ENCODE measurements at places on chromosomes 3 and 15.

DNA sequence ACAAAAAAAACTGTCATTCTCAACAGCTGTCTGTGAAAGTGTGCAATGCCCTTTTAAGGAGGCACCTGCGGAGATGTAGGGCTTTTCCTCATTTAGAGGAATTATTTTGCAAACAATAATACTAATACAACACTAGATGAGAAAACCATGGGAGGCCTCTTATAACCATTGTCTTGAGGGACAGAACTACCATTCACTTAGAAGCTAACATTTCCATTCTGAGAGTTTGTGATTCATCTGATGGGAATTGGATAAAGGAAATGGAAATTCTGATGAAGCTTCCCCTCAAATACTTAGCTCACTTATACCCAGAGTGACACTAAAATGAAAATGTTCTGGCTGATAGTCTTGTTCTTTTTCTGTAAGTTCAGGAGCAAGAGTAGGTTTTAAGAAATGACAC is 147.7 kb downstream of the CADPS start:
- DNase-seq, result no peak

DNA sequence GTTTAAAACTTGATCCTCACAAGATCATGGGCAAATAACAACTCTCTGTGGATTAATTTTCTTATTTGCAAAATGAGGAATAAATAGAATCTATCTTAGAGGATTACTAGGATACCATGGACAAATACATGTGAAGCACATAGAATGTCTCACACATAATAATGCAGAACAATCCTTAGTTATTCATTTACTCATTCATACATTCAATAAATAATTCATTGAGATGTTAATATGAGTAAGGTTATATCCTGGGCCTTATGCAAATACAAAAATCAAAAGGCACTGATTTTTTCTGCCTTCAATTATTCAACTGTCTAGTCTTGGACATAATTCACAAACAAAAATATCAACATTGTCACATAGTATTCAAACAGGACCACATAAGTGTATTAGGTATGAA is 654.1 kb downstream of the MECOM start:
- DNase-seq, result no peak

DNA sequence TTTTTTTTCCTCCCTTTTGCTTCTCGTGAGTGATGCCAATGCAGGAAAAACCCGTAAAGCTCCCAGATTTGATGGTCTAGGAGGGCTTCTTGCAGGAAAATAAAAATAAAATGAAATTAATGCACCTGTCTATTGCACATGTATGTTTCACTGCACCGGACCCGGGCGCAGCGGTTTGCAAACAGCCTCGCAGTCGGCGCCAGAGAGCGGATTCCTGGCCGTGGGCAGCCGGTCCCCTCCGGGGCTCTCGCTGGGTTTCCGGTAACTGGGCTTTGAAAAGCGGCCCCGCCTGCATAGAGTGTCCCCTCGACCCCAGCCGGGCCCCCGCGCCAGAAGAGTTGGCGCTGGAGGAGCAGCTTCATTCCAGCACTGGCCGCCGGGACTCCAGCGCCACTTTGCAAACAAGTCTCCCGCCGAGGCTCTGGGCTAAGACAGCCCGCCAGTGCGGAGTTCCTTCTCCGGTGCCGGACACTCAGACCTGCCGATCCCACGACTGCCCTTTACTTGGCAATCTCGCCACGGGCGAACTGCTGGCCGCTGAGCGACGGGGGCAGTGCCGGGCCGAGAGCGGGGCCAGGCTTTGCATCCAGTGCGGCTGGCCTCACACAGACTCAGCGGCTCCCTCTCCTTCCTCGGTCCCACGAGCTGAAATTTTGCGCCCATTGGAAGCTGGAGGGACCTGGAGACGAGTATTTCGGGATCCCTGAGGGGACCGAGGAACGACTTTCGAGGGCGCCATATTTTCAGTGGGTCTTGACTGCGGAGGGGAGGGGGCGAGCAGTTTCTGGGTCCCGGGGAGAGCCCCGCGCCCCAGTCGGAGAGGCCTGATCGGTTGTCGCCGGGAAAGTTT is 225.9 kb upstream of the C2CD4B start:
- DNase-seq, result peak; percentile 32

DNA sequence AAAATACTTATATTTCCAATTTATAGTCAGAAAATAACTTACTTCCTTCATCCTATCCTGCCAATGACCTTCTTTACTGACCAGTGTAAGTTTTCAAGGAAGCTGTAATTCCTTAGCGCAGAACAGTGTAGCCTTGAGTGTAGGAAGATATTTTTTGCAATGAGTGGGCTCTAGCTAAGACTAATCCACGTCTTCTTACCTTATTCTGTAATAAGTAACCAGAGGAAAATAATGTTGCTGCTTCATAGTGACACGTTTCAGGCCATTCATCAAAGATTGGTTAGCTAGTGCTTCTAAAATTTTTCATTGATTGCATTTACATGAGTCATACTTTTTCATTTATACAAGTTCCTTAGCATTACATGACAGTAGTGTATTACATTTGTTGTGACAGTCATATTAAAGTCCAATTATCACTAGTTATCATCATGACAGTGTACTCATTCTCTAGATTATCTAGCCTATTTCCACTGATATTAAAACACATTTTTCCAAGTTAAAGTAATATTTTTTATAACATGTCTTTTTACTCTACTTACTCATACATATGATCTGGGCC is 403.8 kb upstream of the EPHA3 start:
- no peak for DNase-seq

- DNase-seq, result no peak
These were observed 364.5 kb upstream of the EPHA3 start for GRCh38 chr3:88742674-88743507.

- DNase-seq, result no peak
These were observed 180.7 kb downstream of the SLCO3A1 start for GRCh38 chr15:92034227-92034626.

DNA sequence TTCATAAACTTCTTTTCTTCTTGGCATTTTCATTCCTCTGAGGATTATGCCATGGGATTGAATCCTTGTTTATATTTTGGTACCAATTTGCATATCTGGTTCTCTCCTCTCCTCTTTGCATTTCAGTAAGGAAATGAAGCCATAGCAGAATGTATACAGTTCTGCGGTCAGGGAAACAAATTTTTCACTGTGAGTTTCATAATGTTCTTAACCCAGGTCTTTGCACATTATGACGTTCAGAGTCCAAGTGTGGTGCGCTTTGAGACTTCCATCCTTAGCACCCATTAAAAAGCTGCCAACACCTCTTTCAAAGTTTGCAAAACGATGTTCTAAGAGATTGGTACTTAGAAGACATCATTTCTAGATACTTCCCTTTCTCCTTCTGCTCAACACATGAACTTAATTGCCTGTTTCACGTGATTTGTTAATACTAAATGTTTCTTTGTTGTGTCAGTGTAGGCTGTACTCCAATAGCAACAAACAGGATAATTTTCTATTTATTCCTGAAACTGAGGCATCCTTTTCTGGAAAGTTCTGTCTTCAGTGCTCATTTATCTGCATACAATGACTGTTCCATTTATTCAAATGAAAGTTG is 953.1 kb upstream of the NR2F2 start:
- no peak for DNase-seq

- DNase-seq, result peak; percentile 97
These were observed at the start of gene WDR5B for GRCh38 chr3:122415762-122416654. Gene WDR5B, minus strand, starts transcription at chr3:122416062. Its CDS starts 534 bp downstream, at chr3:122415528.

DNA sequence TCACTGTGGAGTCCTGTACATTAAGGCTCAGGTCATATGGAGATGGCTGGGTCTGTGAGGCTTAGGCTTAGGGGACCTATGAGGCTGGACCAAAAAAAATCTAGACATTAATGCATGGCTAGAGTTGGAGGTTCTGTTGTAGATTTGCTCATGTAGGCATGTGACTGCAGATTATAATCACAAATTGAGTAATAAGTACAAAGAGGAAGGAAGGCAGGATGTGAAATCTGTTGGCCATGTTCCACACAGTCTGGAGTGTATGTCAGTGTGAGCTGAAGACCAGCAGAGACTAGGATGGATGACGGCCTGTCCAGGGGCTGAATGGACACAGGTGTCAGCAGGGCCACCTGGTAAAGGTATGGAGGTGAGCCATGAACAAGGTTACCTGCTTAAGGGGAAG is at the start of gene ST3GAL6:
Gene ST3GAL6, plus strand, starts transcription at position 265 of the 400 bp plus-strand sequence. CDS start 5,101 bp downstream, outside the sequence.
- no peak for DNase-seq

DNA sequence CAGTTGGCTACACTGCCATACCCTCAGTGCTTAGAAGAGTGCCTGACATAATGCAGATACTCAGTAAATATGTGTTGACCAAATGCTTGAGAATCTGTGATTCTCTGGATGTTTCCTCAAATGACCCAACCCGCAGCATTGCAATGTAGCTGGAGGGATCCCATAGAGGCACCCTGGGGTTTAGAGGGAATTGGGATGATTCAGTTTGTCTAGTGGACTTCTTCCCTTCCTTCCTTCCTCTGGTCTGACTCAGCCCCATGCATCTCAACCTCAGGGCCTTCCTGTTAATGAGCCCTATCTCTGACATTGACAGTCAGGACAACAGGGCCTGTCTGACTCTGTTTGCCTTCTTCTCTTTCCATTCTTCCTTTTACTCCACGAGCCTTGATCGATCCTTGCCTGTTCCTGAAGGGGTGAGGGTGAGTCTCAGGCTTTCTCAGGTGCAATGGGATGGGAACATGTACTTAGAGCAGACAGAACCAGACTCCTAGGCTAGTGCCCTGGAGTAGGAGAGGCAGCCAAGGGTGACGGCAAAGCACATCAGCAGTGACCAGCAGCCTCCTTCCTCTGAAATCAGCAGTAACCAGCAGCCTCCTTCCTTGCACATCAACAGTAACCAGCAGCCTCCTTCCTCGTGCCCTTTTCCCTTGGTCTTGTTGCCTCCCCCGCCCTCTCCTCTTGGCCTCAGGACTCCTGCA is 78.2 kb downstream of the DGKG start:
- DNase-seq, result no peak
